IPS DF 19.7 (cell line): ENCODE measurements at places on chromosomes 2 and 18.

- DNase-seq, result no peak
Observed at GRCh38 chr18:9711361-9712129, 3.4 kb downstream of the RAB31 start.

- no peak for DNase-seq
Observed at GRCh38 chr2:150759531-150759930, 272.1 kb upstream of the RND3 start.

DNA sequence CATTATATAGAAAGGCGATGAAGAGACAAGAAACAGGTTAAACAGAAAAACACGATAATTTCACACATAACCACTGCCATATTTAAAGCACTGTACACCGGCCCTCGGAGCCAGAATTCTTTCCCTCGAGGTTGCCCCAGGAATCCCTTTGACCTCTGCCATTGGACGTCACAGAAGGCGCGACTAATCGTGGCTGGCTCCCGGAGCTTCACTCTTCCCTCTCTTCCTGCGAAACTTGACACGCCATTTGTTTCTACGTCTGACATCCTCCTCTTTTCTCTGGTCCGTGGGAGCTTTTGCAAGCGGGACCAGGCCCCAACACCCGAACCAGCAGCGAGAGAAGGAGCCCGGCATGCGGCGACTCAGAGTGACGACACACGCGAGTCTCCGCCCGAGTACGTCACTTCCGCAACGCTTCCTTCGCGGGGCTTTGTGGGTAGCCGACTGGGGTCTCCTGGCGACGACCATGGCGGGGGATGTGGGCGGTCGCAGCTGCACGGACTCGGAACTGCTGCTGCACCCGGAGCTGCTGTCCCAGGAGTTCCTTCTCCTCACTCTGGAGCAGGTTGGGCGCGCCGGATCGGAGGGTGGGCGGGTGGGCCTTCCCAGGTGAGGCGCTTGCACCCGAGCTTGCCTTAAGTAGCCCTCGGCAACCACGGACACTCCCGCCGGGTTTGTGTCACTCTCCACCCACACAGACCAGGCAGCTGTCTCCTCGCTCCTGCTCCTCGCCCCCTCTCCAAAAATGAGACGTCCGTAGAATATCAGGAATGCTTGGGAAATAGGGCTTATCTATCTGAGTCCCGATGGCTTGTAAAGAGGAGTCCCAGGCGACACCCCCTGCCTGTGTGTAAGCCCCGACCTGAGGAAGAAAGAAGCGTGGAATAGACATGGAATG lies at the start of gene C2orf49:
Gene C2orf49, plus strand, starts transcription at position 419 of the 898 bp plus-strand sequence. Its CDS starts 48 bp downstream, at position 467.
- peak; percentile 68 for DNase-seq

GRCh38 chr2:86213699-86214502 lies 14.6 kb downstream of the MRPL35 start:
- no peak for DNase-seq

- DNase-seq, result no peak
Observed at GRCh38 chr2:27118525-27119329, at the start of gene CGREF1. TSS of gene CGREF1 (minus strand) at chr2:27119128. CDS start at chr2:27104366, 14,762 bp downstream.

GRCh38 chr2:159989249-159989648 lies 73.2 kb downstream of the PLA2R1 start:
- no peak for DNase-seq

DNA sequence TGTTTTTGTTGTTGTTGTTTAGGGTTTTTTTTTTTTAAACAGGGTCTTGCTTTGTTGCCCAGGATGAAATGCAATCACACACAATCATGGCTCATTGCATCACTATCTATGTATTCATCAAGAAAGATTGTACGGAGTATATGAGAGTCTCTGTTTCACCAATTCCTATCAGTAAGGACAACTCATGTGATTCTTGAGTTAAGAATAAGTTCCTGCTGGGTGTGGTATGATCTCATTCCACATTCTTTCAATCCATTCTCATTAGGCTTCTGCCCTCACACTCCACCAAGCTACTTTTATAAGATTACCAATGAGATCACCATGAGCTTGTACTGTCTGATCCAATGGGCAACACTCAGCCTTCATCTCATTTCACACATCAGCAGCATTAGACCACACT lies 9.1 kb upstream of the AP1S3 start:
- DNase-seq, result no peak

DNA sequence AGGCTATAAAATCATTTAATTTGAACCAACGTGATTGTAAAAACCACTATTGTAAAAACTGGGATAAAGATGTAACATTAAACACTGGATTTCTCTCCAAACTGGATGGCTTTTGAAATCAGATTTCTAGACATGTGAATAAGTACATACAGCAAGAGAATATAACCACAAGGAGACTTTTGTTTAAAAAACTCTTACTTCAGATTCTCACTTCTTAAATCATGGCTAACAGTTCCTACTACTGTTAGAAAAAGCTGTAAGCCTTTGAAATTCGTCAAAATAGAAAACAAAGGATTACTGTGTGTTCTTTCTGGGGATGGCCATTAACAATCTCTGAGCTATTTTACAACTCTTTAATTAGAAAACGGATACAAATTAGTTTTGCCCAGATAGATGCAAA lies 39.4 kb upstream of the SH3BP4 start:
- DNase-seq, result no peak

DNA sequence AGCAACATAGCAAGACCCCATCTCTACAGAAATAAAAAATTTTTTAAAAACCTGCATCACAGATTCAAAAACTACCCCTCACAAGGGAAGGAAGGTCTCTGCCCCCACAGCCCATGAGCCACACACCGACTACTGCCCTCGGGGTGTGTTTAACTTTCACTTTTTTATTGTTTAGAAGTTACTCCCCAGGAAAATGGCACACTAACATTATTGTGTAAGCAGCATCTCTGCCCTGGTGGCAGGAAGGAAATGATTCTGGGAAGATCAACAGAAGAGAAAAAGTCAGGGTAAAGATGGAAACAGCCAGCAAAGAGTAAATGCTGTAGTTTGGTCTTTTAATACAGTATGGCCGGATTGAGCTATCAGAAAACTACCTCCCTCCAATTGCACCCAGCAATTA lies 21.9 kb downstream of the TRABD2A start:
- DNase-seq, result no peak

GRCh38 chr18:75393721-75394120 lies 33.8 kb downstream of the SMIM21 start:
- no peak for DNase-seq
